Effector CD8-positive, alpha-beta T cell (primary cell): ENCODE measurements at places on chromosomes 5 and 9.

- DNase-seq: peak; percentile 10
Measured at GRCh38 chr5:38193015-38193581, 65.3 kb upstream of the EGFLAM start.

DNA sequence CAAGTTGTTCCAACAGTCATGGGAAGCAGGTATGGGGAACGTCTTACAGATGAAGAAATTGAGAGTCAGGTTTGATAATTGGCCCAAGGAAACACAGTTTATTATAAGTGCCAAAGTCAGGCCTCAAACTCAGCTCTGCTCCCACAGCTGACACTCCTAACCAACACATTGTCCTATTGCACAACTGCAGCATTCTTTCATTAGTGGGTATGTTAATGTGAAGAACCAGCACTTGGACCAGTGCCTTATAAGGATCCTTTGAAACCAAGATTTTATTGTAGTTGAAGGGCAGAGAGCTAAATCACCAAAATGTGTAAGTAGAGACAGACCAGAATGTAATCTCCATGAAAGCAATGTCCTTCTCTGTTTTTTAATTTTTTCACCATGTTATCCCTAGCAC lies 56.1 kb downstream of the GRIA1 start:
- DNase-seq: no peak

- DNase-seq: no peak
Measured at GRCh38 chr9:80775530-80775929, 913.8 kb downstream of the TLE1 start.

- no peak for DNase-seq
Measured at GRCh38 chr5:40321514-40321913, 358.2 kb upstream of the PTGER4 start.

- no peak for DNase-seq
Measured at GRCh38 chr9:94843134-94843533, 116.6 kb downstream of the AOPEP start.

GRCh38 chr5:171205375-171205774 lies 103.7 kb upstream of the TLX3 start:
- DNase-seq: no peak

DNA sequence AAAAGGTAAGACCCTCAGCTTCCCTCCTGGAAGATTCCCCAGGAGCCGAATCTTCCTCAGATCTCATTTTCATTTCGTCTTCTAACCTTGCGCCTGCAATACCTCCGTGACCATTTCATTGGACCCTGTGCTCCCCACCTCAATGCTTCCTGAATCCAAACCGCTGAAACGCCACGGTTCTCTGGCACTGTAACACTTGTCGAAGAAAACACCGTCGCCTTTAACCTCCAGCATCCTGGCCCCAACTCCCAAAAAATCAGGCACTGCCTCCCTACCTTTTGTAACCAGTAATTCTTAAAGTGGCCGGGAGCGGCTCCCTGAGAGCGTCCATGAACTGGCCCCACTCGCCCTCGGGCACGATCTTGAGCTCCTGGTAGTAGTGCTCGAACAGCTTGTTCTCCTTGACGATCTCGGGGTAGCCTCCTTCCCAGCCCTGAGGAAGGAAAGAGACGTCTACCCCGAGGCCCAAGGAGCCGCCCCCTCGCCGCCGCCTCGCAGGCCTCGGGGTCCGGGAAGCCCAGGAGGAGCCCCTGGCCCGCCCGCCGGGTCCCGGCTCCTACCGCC lies 438 bp downstream of the NSUN2 start:
- no peak for DNase-seq

DNA sequence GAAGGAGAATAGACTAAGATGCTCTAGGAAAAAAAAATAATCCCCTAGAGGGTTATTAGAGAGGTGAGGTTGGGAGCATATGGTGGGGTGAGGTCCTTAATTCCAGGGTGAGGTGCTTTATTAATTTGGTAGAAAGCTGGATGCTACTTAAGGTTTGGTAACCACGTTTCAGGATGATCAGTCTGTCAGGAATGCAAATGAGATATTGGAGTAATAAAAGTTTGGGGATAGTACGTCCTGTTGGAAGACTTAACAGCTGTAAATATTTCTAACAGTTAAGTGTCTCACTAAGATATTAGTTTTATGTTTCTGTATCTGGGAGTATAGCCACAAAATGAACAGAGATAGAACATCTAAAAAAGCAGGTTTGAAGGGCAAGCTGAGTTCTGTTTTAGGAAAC lies 578.9 kb downstream of the CETN3 start:
- no peak for DNase-seq

DNA sequence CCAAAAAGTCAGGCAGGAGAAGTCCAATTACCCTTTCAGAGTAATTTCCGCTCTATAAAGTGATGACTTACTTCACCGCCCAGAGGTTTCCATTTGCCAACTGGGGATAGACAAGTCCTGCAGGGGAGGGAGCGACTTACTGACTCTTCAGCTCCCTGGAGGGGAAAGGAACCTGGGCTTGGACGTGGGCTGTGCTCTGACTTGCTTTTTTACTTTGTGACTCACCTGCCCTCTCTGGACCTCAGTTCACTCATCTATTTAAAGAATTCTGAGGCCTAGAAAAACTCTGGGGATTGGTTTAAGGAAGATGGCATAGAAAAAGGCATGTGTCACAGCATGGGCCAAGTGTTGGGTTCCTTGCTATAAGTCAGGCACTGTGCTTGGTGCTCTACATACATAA lies 180.4 kb upstream of the TRIM32 start:
- DNase-seq: no peak

DNA sequence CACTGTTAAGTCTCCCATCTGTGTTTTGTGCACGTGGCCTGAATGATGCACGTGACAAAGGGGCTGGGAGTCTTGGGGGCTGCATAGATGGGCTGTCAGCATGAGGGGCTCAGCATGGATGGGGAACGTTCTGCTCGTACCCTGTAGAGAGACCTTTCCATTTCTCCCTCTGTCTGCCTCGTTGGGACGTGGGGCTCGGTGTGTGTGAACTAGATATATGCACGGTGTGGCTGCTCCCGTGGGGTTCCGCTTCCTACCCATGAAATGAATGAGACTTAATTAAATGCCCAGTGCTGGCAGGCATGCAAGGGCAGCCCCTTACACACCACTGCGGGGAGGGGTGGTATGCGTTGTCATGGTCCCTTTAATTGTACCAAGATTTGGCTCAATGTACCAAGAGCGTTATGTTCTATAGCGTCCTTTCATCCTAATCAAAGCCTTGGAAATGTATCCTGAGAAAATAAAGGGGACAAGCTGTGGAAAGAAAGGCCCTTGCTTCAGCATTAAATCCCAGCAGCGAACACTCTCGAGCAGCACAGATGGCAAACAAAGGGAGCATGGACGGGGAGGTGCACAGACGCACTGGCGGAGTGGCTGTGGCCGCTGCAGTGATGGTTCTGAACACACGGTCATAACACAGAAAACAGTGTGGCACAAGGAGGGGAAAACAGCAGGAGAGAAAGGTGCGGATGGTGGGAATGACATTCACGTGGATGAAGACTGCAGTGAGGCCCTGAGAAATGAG lies 66.8 kb downstream of the RASGEF1C start:
- no peak for DNase-seq

DNA sequence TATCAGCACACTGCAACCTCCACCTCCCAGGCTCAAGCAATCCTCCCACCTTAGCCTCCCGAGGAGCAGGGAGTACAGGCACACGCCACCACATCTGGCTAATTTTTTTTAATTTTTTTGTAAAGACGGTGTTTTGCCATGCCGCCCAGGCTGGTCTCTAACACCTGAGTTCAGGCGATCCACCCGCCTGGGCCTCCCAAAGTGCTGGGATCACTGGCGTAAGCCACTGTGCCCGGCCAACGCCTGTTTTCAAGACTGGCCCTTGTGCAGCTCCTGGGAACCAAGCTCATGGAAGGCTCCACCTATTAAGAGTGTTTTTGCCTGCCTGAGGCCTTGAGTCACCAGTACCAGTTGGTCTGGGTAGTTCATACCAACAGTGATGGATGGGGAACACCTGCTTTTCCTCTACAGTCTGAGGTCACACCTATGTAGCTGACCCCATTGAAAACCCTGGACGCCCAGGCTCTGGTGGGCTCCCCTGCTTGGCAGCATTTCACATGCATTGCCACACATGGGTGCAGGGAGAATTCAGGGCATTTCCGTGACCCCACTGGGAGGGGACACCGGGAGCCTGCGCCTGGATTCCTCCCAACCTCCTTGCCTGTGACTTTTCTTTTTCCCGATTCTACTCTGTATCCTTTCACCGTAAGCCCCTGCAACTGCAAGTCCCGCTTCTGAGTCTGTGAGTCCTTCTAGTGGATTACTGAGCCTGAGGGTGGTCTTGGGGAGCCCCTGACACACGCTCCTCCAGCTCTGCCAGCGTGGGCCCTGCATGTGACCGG lies 63.5 kb downstream of the ZNF354C start:
- DNase-seq: no peak

- DNase-seq: no peak
Measured at GRCh38 chr5:149060325-149060724, 2.5 kb downstream of the SH3TC2 start.

GRCh38 chr5:104789366-104789765 lies 1226.8 kb upstream of the NUDT12 start:
- DNase-seq: no peak

- DNase-seq: no peak
Measured at GRCh38 chr9:87118594-87118993, 171.3 kb upstream of the GAS1 start.
